PC-9 (cell line): ENCODE measurements at places on chromosomes 6 and 20.

GRCh38 chr20:35604449-35604747 lies 11.2 kb upstream of the SPAG4 start:
- H3K27ac ChIP-seq, result no peak overlapping the region
- no peak for DNase-seq
- H3K4me3 ChIP-seq, result no peak overlapping the region
- peaks cover 10% of the 10 kb centered on the region; the same call in 1 of the 2 replicates for H3K36me3 ChIP-seq
- no peaks in the 10 kb centered on the region for H3K27me3 ChIP-seq

- peaks cover 6% of the 10 kb centered on the region for H3K4me1 ChIP-seq
- H3K27ac ChIP-seq, result no peak overlapping the region
- DNase-seq, result no peak
These were observed 198.7 kb downstream of the GMPR start for GRCh38 chr6:16437095-16437494.

GRCh38 chr6:145743332-145743731 lies 8.0 kb upstream of the EPM2A start:
- peaks cover 20% of the 10 kb centered on the region for H3K4me1 ChIP-seq
- no peak for DNase-seq
- H3K27ac ChIP-seq, result no peak overlapping the region
- H3K27me3 ChIP-seq, result no peaks in the 10 kb centered on the region
- H3K36me3 ChIP-seq, result peaks cover 7% of the 10 kb centered on the region; the same call in 1 of the 2 replicates

DNA sequence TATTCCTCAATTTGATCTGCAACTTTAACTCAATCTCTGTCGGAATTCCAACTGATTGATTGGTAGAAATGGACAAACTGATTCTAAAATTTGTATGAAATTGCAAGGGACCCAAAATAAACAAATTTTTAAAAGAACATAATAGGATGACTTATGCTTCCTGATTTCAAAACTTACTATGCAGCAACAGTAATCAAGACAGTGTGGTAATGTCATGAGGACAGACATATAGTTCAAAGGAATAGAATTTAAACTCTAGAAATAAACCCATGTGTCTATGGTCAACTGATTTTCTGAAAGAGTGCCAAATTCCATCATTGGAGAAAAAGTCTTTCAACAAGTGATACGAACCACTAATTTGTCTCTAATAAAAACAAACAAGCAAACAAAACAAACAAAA lies 1320.1 kb upstream of the GJE1 start:
- no peaks in the 10 kb centered on the region for H3K4me1 ChIP-seq
- H3K36me3 ChIP-seq, result no peaks in the 10 kb centered on the region

- H3K36me3 ChIP-seq, result no peaks in the 10 kb centered on the region
- H3K4me1 ChIP-seq, result peaks cover 5% of the 10 kb centered on the region; the same call in 1 of the 2 replicates
- DNase-seq, result no peak
- H3K27ac ChIP-seq, result no peak overlapping the region
- H3K4me3 ChIP-seq, result no peak overlapping the region
These were observed 8.9 kb upstream of the DDR1 start for GRCh38 chr6:30875244-30876038.
